ENCODE measurements at places on chromosomes 13 and 19.

DNA sequence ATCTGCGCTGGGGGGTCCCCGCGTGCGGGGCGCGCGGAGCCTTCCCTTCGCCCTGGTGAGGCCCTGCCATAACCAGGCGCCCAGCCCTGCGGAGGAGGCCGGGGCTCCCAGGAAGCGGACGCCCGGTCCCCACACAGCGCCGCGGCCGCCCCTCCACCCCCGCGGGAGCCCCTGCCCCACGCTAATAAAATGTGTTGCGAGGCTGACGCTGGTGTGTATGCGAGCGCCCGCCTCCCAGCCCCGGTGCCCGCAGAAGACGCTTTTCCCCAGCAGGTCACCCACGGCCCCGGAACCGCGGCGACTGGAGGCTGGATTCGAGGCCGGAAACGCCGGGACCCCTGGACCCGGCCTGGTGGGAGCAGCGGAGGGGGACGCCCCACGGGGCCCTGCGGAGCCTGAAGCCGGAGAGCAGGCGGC lies 12.1 kb upstream of the CDC34 start:
- DNase-seq: no peak
- H3K27me3 ChIP-seq: no peaks in the 10 kb centered on the region
- H3K4me1 ChIP-seq: peaks cover 31% of the 10 kb centered on the region
- H3K27ac ChIP-seq: no peak overlapping the region

DNA sequence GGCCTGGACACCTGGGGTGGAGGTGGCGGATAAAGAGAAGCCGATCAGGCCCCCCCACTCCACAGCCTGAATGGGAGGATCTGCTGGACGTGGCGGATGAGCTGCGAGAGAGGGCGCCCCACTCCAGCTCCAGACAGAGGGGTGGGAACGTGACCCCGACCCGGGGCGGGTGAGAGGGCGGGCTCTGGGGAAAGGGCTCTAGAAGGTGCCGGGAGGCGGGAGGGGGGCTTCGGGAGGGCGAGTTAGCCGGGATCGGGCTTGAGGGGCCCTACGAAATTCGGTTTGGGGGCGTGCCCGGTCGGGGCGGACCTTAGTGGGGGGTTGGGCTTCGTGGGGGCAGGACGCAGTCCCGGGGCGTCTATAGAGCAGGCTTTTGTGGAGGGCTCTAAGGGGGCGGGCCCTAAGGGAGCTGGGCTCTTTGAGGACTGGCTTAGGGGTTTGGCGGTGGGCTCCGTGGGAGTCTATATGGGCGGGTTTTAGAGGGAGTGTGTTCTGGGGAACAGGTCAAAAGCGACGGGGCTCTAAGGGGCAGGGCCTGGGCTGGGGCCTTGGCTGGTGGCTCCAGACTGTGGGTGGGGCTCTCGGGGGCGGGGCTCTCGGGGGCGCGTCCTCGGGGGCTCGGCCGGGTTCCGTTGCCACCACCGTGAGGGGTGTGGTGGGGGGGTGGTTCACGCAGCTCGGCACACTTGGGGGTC lies 4.1 kb upstream of the NANOS3 start:
- H3K36me3 ChIP-seq: no peaks in the 10 kb centered on the region
- peaks cover 19% of the 10 kb centered on the region for H3K4me1 ChIP-seq
- H3K27ac ChIP-seq: no peak overlapping the region
- DNase-seq: no peak
- H3K4me3 ChIP-seq: peak overlapping the region; percentile 54
- H3K27me3 ChIP-seq: no peaks in the 10 kb centered on the region

- no peaks in the 10 kb centered on the region for H3K27me3 ChIP-seq
- no peak overlapping the region for H3K27ac ChIP-seq
- peaks cover 26% of the 10 kb centered on the region for H3K4me1 ChIP-seq
- H3K4me3 ChIP-seq: no peak overlapping the region
- peaks cover 21% of the 10 kb centered on the region for H3K36me3 ChIP-seq
- DNase-seq: no peak
Measured at GRCh38 chr13:33846303-33847062, 28.5 kb downstream of the RFC3 start.

DNA sequence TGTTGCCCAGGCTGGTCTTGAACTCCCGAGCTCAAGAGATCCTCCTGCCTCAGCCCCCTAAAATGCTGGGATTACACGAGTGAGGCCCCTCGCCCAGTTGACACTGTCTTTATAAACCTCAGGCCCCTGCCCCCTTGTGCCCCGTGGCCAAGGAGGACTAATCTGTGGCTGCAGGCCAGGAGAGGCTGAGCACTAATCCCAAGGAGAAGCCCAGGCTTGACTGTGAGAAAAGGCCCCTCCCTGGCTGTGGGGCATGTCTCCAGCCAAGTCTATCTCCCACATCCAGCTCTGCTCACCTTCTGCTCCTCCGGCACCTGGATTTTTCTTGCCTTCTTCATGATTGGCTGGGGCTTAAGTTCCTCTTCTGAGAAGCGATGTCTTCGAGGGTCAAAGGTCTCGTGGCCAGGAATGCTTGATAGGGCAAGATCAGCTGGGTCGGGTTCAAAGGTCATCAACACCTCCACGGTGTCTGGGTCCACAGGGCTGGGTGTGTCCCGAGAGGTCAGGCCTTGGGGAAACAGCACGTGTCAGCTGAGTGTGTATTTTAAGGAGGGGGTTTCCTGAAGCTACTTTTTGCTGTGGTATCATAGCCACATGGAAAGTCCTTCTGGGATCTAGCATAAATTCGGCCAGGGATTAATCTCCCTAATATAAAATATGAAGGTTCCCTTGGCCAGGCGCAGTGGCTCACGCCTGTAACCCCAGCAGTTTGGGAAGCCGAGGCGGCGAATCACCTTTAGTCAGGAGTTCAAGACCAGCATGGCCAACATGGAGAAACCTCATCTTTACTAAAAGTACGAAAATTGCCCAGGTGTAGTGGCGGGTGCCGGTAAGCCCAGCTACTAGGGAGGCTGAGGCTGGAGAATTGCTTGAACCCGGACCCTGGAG lies 3.8 kb downstream of the DBP start:
- H3K4me3 ChIP-seq: peak overlapping the region; percentile 47
- peaks cover 65% of the 10 kb centered on the region for H3K4me1 ChIP-seq
- H3K36me3 ChIP-seq: no peaks in the 10 kb centered on the region
- peak overlapping the region; percentile 90 for H3K27ac ChIP-seq

- H3K4me1 ChIP-seq: no peaks in the 10 kb centered on the region
- H3K4me3 ChIP-seq: no peak within 1 kb of the TSS
- no peak within 1 kb of the TSS for H3K27ac ChIP-seq
Measured at GRCh38 chr19:50649433-50650391, at the start of gene C19orf81. C19orf81 (plus strand) TSS chr19:50649445; CDS start chr19:50649445, 0 bp downstream.

- no peak overlapping the region for H3K4me3 ChIP-seq
- H3K36me3 ChIP-seq: no peaks in the 10 kb centered on the region
- no peak for DNase-seq
- no peaks in the 10 kb centered on the region for H3K4me1 ChIP-seq
- H3K27me3 ChIP-seq: no peaks in the 10 kb centered on the region
- no peak overlapping the region for H3K27ac ChIP-seq
Measured at GRCh38 chr13:91017031-91017668, 330.3 kb upstream of the MIR17HG start.

DNA sequence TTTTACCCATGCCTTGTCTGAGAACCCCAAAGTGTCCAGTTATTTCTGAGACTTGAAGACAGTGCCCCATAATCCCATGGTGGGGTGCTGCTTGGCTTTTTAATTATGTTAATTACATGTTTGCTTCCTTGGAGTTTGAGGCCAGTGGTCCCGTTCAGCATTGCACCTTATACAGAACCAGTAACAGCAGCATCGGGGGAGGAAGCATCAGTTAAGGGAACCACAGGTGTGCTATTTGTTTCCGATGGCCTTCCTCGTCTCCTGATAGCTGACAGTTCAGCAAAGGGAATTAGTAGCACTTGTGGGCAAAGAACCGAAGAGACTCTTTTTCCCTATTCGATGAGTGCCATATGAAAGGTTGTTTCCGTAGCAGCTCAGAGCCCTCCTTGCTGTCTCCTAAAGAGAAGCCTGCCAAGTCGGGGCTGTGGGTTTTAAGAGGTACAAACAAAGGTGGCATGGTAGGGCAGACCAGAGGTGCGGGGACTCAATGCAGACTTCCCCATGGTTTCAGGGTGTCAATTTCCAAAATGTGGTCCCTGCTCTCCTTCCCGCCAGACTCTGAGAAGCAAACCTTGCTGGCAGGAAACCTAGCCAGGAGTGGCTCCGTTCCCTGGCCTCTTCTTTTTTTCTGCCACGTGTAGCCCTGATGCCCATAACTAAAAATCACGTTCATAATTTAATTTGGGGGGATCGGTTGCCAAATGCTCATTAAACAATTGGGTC lies 225.2 kb upstream of the TSHZ3 start:
- H3K36me3 ChIP-seq: no peaks in the 10 kb centered on the region
- peaks cover 3% of the 10 kb centered on the region for H3K27me3 ChIP-seq
- H3K27ac ChIP-seq: no peak overlapping the region
- H3K4me1 ChIP-seq: no peaks in the 10 kb centered on the region
- no peak overlapping the region for H3K4me3 ChIP-seq
- DNase-seq: no peak

- no peaks in the 10 kb centered on the region for H3K36me3 ChIP-seq
- H3K27ac ChIP-seq: no peak overlapping the region
- no peaks in the 10 kb centered on the region for H3K4me1 ChIP-seq
- no peaks in the 10 kb centered on the region for H3K27me3 ChIP-seq
Measured at GRCh38 chr19:17888260-17888659, 16.5 kb downstream of the SLC5A5 start.

GRCh38 chr13:26186118-26186870 lies 35.8 kb downstream of the RNF6 start:
- peak overlapping the region; percentile 57 for H3K4me3 ChIP-seq
- H3K4me1 ChIP-seq: peaks cover 17% of the 10 kb centered on the region
- DNase-seq: peak; percentile 83
- peak overlapping the region; percentile 57 for H3K27ac ChIP-seq

GRCh38 chr13:28049880-28050875 lies 50.2 kb downstream of the FLT3 start:
- no peaks in the 10 kb centered on the region for H3K27me3 ChIP-seq
- no peak overlapping the region for H3K4me3 ChIP-seq
- no peaks in the 10 kb centered on the region for H3K4me1 ChIP-seq
- no peak for DNase-seq
- H3K36me3 ChIP-seq: no peaks in the 10 kb centered on the region
- no peak overlapping the region for H3K27ac ChIP-seq

- no peaks in the 10 kb centered on the region for H3K27me3 ChIP-seq
- H3K27ac ChIP-seq: no peak overlapping the region
- no peaks in the 10 kb centered on the region for H3K36me3 ChIP-seq
- no peak for DNase-seq
- no peak overlapping the region for H3K4me3 ChIP-seq
Measured at GRCh38 chr13:107043021-107043956, 475.4 kb upstream of the ARGLU1 start.

DNA sequence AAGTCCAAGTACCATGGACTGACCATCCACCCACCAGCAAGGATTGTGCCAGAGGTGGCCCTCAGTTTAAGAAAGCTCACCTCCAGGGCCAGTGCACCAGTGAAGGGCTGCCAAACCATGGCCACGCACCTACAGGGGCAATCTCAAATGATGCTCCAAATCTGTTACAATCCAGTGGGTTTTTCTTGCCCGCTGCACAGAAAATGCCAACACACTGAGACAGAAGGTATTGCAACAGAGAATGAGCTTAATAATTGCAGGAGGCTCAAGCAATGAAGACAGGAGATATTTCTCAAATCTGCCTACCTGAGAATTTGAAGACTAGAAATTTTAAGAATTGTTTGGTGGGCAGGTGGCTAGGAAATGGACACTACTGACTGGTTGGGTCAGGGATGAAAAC lies 22.0 kb downstream of the CEACAM7 start:
- no peak for DNase-seq
- H3K27ac ChIP-seq: no peak overlapping the region
- H3K4me1 ChIP-seq: no peaks in the 10 kb centered on the region
- no peaks in the 10 kb centered on the region for H3K27me3 ChIP-seq
- H3K36me3 ChIP-seq: no peaks in the 10 kb centered on the region
- H3K4me3 ChIP-seq: no peak overlapping the region

- DNase-seq: no peak
- no peak overlapping the region for H3K27ac ChIP-seq
- peaks cover 2% of the 10 kb centered on the region for H3K27me3 ChIP-seq
- H3K4me1 ChIP-seq: no peaks in the 10 kb centered on the region
Measured at GRCh38 chr19:50750010-50750409, 20.3 kb upstream of the GPR32 start.

GRCh38 chr13:26899202-26899601 lies 138.6 kb upstream of the GPR12 start:
- H3K36me3 ChIP-seq: no peaks in the 10 kb centered on the region
- H3K27ac ChIP-seq: no peak overlapping the region
- DNase-seq: no peak
- no peak overlapping the region for H3K4me3 ChIP-seq
- H3K27me3 ChIP-seq: no peaks in the 10 kb centered on the region
- peaks cover 20% of the 10 kb centered on the region for H3K4me1 ChIP-seq

- H3K4me3 ChIP-seq: no peak overlapping the region
- no peaks in the 10 kb centered on the region for H3K36me3 ChIP-seq
- no peak for DNase-seq
- H3K4me1 ChIP-seq: no peaks in the 10 kb centered on the region
- H3K27ac ChIP-seq: no peak overlapping the region
- no peaks in the 10 kb centered on the region for H3K27me3 ChIP-seq
Measured at GRCh38 chr13:62129000-62129551, 713.4 kb upstream of the PCDH20 start.

DNA sequence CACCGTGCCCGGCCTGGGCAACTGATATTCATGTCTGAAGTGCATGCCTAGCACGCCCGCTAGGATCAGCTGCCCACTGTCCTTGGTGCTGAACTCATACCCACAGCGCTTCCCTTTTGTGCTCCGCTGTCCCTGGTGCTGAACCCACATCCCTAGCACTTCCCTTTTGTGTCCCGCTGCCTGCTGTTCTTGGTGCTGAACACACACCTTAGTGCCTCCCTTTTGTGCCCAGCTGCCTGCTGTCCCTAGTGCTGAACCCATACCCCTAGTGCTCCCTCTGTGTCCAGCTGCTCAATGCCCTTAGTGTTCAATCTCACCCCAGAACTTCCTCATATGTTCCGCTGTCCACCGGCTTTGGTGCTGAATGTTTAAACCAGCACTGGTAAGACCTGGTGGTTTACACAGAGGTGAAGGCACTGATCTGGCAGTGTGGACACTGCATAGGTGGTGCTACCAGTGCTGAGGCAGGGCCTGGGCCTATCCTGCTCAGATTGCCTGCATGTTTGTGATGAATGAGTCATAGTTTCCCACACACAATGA lies 26.3 kb upstream of the SIGLEC11 start:
- no peak overlapping the region for H3K27ac ChIP-seq
- no peaks in the 10 kb centered on the region for H3K4me1 ChIP-seq
- H3K4me3 ChIP-seq: no peak overlapping the region
- peak; percentile 87 for DNase-seq
- 0 out of 3 replicates have a peak, but pooled peaks cover 3% of the 10 kb centered on the region for H3K36me3 ChIP-seq

DNA sequence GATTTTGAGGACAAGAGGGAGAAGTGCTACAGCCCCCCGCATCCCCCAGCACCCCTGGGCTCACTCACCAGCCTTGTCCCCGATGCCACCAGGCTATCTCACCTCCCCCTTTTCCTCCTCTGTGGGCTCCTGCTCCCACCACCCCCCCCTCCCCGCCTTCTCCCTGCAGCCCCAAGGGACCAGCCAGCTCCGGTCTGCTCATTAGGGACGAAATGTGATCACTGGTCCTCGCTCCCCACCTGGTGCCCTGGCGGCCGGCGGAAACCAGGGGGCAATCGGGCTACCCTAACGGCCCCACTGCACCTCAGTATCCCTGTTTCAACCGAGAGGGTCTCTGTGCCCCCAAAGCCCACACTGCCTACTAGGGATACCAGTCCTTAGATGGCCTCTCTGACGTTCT lies 2.7 kb downstream of the GPR4 start:
- H3K36me3 ChIP-seq: no peaks in the 10 kb centered on the region
- H3K4me3 ChIP-seq: no peak overlapping the region
- no peak for DNase-seq
- H3K27me3 ChIP-seq: peaks cover 61% of the 10 kb centered on the region
- H3K4me1 ChIP-seq: no peaks in the 10 kb centered on the region
- H3K27ac ChIP-seq: no peak overlapping the region
